ENCODE measurements at places on chromosomes 5 and 9.

DNA sequence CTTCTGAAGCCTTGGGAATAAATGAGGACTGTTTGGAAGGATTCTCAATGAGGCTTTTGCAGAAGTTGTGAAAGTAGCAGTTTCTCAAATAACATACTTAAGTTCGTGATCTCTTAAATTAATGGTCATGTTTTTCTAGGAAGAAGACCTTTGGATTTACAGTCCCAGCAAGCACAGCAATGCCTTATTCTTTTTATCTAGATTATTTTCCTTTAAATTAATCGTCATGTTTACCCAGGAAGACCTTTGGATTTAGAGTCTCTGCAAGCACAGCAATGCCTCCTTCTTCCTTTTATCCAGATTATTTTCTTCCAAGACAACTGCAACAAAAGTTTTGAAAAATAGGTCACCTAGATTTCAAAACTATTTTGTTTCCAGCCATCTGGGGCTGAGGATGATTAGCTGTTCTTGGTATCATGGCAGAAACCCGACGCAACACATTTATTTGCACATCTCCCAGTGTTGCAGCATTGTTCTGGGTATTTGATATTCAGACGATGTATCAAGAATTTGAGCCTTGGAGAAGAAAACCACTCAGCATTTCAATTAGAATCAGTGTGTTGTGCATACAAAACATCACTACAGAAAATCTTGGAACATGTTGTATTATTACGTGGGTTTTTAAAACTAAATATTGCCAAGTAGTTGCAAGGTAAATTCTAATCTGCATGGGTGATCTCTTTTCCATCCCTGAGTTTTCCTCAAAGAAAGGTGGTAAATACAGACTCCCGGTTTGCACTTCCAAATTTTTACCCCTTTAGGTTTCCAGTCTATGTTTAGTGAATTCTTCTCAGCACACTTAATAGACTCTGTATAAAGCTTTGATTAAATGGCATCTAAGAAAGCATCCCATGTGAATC, 50.9 kb downstream of the JAKMIP2 start:
- no peak for DNase-seq

- DNase-seq: no peak
These were observed 291.1 kb upstream of the PDE4D start for GRCh38 chr5:60184606-60185005.

DNA sequence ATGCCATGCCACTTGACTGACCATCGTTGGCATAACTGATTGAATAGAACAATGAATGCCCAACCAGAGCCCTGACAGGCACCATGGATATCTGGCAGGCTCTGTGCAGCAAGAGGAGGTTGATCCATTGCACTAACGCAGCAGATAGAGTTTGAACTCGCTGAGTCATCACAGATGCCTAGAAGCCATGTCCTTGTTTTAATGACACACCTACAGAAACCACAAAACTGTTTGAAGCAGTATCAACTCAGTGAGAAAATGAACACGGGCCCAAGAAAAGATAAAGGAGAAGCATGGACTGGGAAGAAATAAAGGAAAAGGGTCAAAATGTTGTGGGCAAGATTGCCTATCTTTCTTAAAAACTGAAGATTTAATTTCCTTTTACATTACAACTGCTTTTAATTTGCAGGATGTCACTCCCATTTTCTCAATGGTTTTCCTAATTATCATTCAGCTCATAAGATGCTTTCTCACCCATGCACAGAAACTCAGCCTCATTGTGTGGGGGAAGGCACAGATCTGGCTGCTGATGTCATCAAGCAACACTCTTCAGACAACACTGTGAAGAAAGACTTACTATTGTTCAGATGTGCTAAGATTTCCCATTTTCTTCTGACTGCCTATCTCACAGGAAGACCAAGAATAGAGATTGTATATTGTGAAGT, 129.0 kb downstream of the PIK3R1 start:
- no peak for DNase-seq

DNA sequence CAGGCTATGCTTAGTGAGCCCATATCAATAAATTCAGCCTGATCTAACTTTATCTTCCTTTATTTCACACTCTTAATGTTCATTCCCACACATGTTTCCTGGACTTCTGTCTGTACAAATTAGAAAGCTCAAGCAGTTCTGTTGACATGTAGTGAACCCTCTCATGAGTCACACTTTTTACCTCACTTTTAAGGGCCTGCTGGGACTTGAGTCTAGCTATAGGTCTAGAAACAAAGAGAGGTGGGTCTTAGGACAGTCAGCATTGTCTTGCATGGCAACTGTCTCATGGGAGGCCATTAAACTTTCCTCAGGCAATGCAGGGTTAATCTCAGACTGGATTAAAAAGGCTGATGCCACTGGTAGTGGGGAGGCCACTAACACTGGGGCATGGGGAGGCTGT, 8.6 kb upstream of the CCNH start:
- no peak for DNase-seq

GRCh38 chr9:3385871-3386270, 139.9 kb downstream of the RFX3 start:
- no peak for DNase-seq

DNA sequence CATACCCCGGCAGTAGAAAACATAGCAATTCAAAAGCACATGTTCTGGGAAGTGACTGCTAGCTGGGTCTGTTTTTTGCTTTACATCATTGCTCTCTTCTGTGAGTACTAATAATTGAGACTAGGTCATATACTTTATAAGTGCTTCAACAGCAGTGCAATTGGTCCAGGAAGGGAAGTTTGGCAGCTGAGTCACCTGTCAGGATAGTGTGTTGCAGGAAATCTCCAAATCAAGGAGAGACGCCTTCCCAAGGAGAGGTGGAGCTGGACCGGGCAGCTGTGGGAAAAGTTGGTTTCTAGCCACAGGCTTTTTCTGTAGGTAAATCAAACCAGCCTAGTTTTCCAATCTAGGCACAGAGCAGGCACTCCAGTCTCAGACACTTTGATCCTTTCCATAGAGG, 330.1 kb downstream of the ENC1 start:
- DNase-seq: no peak

- DNase-seq: no peak
These were observed 173.6 kb downstream of the NR2F1-AS1 start for GRCh38 chr5:93407454-93407853.

- peak; percentile 89 for DNase-seq
These were observed 69.2 kb upstream of the CCDC180 start for GRCh38 chr9:97237951-97238889.

GRCh38 chr5:179292681-179293635, 52.3 kb downstream of the ADAMTS2 start:
- DNase-seq: no peak

DNA sequence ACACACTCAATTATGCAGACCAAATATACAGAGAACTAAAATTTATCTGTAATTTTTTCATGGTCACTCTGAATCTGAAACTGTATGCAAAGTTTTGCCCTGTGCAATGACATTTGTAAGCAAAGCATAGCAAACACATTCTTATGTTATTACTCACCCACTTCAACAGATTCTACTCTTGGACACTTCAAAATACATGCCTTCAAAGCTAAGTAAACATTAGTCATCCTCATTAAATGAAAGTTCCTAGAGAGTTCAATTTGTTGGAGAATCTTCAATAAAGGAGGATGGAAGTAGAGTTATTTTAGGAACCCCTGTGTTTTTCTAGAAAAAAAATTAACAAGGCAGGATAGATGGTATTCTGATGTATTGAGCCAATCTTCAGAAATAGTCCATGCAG, 639.7 kb upstream of the C9orf72 start:
- DNase-seq: no peak

DNA sequence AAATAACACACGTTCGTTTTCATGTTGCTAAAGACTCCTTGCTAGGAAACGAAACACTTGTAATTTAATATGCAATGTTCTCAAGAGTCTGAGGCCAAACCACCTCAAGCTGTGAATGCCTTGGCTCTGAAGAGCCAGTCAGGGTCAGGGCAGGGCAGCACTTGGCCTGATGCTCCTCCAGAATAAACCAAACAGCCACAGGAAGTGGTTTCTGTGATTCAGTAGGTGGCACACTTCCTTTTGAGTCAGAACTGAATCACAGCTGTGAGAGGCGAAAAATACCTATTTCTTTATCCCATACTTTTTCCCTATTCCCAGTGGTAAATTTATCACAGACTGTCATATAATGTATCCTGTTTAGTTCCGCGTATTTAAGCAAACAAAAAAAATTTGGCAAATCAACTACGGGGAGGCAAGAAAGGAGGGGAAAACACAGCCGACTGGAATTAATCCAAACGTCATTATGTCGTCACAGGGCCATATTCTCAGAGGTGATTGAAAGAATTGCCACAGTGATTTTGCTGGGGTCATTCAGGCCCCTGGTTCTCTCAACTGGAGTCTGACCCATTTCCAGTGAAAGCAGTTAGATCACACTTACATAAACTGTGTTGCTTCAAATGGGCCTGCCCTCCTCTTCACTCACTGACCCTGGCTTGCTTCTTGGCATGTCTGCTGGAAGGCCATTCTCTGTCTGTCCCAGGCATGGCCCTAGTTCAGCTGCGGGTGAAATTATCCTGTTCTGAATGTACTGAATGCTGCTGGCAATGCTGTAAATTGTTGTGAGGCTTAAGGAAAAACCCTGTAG, 71.2 kb downstream of the ARRDC3 start:
- peak; percentile 85 for DNase-seq

DNA sequence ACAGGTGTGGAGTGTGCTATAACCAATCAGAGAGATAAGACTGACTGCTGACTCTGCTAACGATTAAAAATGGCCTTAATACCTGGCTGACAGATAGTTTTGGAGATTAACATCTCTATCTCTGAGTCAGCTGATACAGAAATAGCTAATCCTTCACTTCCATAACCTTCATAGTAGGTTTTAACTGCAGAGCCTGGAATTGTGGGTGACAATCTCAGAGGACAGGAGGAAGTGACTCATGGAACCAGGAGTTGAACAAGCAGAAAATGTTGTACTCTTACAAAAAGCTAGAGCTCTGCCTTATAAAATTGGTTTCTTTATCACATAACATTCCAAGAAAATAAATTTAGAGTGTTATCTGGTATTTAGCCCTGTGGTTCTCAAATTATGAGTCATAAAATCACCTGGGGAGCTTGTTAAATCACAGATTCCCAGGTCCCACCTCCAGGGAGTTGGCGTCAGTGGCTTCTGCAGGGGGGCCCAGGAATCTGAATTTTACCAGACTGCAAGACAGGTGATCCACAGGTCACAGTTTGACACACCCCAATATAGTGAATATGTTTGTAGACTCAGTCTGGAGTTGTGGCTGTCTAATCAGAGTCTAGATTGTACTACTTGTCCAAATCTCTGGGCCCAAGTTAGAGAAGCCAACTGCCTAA, 44.4 kb upstream of the AFAP1L1 start:
- no peak for DNase-seq

DNA sequence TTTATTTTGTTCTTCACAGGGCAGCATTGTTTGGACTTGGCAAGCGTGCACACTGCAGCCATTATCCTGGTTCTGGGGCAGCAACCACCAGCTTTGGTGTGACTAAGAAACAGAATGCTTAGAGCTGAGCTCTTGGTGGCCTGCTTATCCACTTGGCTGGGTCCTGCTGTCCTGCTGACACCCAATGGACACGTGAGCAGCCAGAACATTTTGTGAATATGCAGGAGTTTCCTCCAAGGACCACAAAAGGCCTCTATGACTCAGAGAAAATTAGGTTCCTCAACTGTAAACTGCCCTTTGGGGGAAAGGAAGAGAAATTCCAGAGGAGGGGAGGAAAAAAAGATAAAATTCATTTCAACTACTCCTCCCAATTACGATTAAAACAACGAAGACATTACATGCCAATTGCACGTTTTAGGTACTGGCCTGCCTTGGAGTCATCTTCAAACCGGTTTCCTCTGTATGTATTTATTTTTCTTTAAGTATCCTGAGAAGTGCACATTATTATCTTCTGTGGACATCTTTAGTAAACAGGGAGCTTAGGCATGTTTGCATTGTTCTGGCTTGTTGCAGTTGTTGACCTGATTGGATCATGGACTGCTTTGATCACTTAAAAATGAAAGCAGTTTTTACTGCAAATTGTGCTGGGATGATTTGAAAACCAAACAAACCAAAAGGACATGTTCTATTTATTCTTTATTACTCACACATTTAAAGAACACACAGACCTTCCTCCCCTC, 82.3 kb upstream of the TLE4 start:
- DNase-seq: no peak

All from thyroid gland (tissue), 4 donors.